ENCODE measurements at places on chromosomes 7 and 10.

- no peak overlapping the region for H3K4me3 ChIP-seq
- H3K36me3 ChIP-seq, result no peaks in the 10 kb centered on the region
- DNase-seq, result no peak
- no peaks in the 10 kb centered on the region for H3K4me1 ChIP-seq
- no peaks in the 10 kb centered on the region for H3K27me3 ChIP-seq
Observed at GRCh38 chr7:11161499-11161898, 187.8 kb downstream of the PHF14 start.

GRCh38 chr7:31102973-31103850, 51.1 kb downstream of the ADCYAP1R1 start:
- H3K4me1 ChIP-seq, result no peaks in the 10 kb centered on the region
- H3K27ac ChIP-seq, result no peak overlapping the region
- peak; percentile 50 for DNase-seq
- no peaks in the 10 kb centered on the region for H3K36me3 ChIP-seq
- no peaks in the 10 kb centered on the region for H3K27me3 ChIP-seq

GRCh38 chr7:41977661-41978060, 259.3 kb downstream of the GLI3 start:
- H3K27ac ChIP-seq, result no peak overlapping the region
- no peaks in the 10 kb centered on the region for H3K27me3 ChIP-seq
- no peaks in the 10 kb centered on the region for H3K4me1 ChIP-seq
- H3K4me3 ChIP-seq, result no peak overlapping the region

- DNase-seq, result no peak
- H3K27ac ChIP-seq, result no peak overlapping the region
- H3K4me1 ChIP-seq, result no peaks in the 10 kb centered on the region
- H3K27me3 ChIP-seq, result no peaks in the 10 kb centered on the region
Observed at GRCh38 chr10:31146491-31147209, 115.0 kb upstream of the ZNF438 start.

GRCh38 chr10:42970451-42971250, 106.2 kb upstream of the RET start:
- no peak for DNase-seq
- no peaks in the 10 kb centered on the region for H3K36me3 ChIP-seq
- no peak overlapping the region for H3K4me3 ChIP-seq
- no peaks in the 10 kb centered on the region for H3K4me1 ChIP-seq
- no peak overlapping the region for H3K27ac ChIP-seq
- H3K27me3 ChIP-seq, result no peaks in the 10 kb centered on the region

GRCh38 chr7:49396229-49396628, 377.2 kb upstream of the VWC2 start:
- no peak overlapping the region for H3K27ac ChIP-seq
- H3K4me3 ChIP-seq, result no peak overlapping the region
- DNase-seq, result no peak
- no peaks in the 10 kb centered on the region for H3K4me1 ChIP-seq

GRCh38 chr10:70145166-70145665, 1.3 kb downstream of the TYSND1 start:
- peaks cover 2% of the 10 kb centered on the region for H3K36me3 ChIP-seq
- H3K4me3 ChIP-seq, result peak overlapping the region; percentile 95
- DNase-seq, result no peak
- H3K4me1 ChIP-seq, result no peaks in the 10 kb centered on the region
- peak overlapping the region; percentile 88 for H3K27ac ChIP-seq

DNA sequence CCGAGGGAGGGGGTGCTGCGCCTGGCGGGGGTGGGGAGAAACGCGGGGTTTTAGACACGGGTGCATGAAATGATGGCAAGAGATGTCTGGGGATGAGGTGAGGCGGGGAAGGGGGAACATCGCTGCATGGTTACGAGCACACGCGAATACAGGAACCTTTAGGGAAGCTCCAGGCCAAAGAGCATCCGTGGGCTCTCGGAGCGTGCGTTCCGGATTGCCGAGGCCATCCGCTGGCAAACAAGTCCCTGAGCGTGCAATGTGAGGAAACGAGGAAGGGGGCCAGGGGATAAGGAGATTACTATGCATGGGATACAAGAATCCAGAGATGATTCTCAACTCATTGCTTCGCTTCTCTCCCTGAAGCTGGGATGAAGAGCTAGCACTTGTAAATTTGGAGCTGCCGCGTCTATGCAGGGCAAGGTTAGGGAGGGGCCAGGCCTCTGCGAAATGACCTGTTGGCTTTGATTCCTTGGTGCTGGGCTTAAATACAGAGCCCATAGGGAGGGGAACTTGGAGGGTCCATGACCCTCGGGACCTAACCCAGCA, 520 bp upstream of the WNT2 start:
- H3K4me1 ChIP-seq, result peaks cover 4% of the 10 kb centered on the region
- no peaks in the 10 kb centered on the region for H3K27me3 ChIP-seq
- H3K4me3 ChIP-seq, result peak overlapping the region; percentile 61
- H3K36me3 ChIP-seq, result no peaks in the 10 kb centered on the region

DNA sequence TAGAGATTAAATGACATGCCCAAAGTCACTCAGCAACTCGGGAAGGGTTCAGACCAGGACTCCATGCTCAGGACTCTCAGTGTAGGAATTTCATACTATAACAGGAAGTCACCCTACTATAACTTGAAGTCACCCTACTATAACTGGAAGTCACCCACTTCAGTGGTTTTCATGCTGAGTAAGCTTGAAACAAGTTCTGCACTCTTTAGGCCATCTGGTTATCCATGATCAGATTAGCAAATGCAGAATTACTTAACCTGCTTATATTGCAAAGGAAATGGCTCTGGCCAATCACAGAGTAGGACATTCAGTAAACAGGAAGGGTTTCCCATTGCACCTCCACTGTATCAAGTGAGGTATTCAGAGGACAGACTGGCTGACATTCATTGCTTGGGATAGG, 1240.4 kb downstream of the GATA3 start:
- no peak overlapping the region for H3K27ac ChIP-seq
- H3K4me3 ChIP-seq, result no peak overlapping the region
- no peaks in the 10 kb centered on the region for H3K4me1 ChIP-seq
- H3K27me3 ChIP-seq, result no peaks in the 10 kb centered on the region
- H3K36me3 ChIP-seq, result no peaks in the 10 kb centered on the region
- DNase-seq, result no peak

- no peaks in the 10 kb centered on the region for H3K27me3 ChIP-seq
- H3K4me3 ChIP-seq, result no peak overlapping the region
- H3K36me3 ChIP-seq, result no peaks in the 10 kb centered on the region
- DNase-seq, result no peak
- no peak overlapping the region for H3K27ac ChIP-seq
- H3K4me1 ChIP-seq, result no peaks in the 10 kb centered on the region
Observed at GRCh38 chr10:14552015-14552414, 221.3 kb upstream of the FRMD4A start.

DNA sequence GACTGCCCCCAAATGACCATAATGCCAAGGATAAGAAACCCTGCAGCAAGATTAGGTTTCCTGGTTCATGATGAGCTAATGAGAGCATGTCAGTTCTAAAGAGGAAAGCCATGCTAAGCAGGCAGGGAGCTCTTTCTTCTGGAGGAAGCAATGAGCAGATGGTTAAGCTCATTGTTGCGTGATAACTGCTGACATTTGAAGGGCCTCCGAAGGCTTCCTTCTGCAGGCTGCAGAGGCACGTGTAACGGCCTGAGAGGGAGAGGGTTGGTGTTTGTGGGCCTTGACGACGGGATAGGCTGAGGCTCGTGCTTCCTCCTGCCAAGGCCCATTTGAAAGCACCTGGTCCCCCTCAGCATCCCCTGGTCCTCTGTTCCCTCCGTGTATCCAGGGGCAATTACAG, 63.5 kb upstream of the BTBD16 start:
- H3K27me3 ChIP-seq, result no peaks in the 10 kb centered on the region
- H3K4me3 ChIP-seq, result no peak overlapping the region
- peaks cover 29% of the 10 kb centered on the region for H3K36me3 ChIP-seq
- DNase-seq, result no peak

DNA sequence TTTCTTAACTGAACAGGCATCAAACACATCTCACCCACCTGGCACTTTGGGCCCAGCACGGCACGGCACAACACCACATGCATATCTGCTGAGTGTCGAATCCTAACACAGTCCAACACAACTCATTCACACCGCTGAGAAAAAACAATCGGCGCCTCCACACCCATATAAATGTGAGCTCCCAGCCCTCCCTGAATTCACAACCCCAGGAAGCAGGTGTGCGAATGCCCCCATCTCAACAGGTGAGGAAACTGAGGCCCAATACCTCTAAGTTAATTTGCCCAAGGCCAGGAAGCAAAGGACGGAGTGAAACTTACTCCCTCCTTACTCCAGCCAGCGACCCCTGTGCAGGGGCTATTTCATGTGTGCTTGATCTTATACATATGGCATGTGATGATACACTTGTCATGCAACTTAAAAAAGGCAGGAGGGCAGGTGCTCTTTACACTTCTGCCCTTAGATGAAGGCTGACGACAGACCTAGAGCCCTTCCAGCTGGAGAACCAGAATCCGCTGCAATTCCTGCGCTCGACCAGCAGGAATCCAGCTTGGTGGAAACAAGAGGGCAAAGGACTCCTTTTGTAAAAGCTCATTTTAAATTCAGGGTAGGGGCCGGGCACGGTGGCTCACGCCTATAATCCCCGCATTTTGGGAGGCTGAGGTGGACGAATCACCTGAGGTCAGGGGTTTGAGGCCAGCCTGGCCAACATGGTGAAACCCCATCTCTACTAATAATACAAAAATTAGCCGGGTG, 116.0 kb downstream of the LARP4B start:
- no peaks in the 10 kb centered on the region for H3K27me3 ChIP-seq
- peaks cover 93% of the 10 kb centered on the region for H3K36me3 ChIP-seq
- no peaks in the 10 kb centered on the region for H3K4me1 ChIP-seq
- DNase-seq, result no peak
- no peak overlapping the region for H3K4me3 ChIP-seq

DNA sequence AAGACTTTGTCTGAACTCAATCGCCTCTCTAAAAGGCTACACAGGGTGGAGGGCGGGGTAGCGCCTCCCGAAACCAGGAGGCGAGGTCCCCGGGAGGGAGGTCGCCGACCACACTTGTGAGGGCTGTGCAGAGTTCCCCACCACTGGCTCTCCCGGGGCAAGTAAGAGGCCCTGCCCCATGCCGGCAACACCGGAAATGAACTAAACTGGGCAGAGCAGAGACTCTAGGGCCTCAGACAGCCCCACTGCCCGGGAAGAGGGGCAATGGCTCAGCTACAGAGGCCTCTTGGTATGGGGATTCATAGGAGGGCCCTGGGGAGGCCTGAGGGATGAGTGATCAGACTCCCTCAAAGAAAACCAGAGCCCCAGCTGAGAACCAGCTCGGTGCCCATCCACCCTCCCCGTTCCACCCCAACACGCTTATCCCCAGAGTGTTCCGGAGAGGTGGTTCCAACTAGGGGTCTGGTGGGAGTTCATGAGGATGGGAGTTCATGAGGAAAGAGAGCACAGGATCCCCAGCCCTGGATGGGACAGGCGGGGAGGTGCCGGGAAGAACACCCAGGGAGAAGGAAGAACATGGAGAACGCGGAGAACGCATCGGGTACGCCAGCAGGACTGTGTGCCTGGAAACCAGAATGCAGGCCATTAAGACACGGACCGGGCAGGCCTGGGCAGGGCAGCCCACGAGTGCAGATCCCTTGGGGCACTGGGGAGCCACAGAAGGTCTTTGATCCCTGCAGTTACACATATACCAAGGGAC, 89.4 kb upstream of the MYL10 start:
- no peaks in the 10 kb centered on the region for H3K4me1 ChIP-seq
- no peak for DNase-seq
- no peaks in the 10 kb centered on the region for H3K36me3 ChIP-seq
- no peak overlapping the region for H3K4me3 ChIP-seq

GRCh38 chr7:137480401-137480800, 136.9 kb upstream of the PTN start:
- H3K4me1 ChIP-seq, result no peaks in the 10 kb centered on the region
- no peaks in the 10 kb centered on the region for H3K36me3 ChIP-seq
- no peak overlapping the region for H3K27ac ChIP-seq
- no peaks in the 10 kb centered on the region for H3K27me3 ChIP-seq
